ENCODE measurements at places on chromosomes 2 and 18. TPM values are rescaled to one million over a fixed set of nuclear protein-coding genes. Genes with fewer than 3 reads are reported as not detected.

The TUBB8B gene
- polyA plus RNA-seq, result 0.80 TPM

The SCN1A gene
- polyA plus RNA-seq, result 0.07 TPM

The UPP2 gene
- not detected for polyA plus RNA-seq

The ANTXR1 gene
- polyA plus RNA-seq, result 2.5 TPM

The TSHZ1 gene
- polyA plus RNA-seq, result 4.7 TPM

The SLC40A1 gene
- 14.0 TPM for polyA plus RNA-seq

The NOSTRIN gene
- polyA plus RNA-seq, result 67.3 TPM

The SLC38A11 gene
- polyA plus RNA-seq, result 2.5 TPM

The CCBE1 gene
- polyA plus RNA-seq, result 0.08 TPM

The TMEM37 gene
- polyA plus RNA-seq, result 25.3 TPM

The ZNF24 gene
- polyA plus RNA-seq, result 7.5 TPM

The TMEM150A gene
- polyA plus RNA-seq, result 36.8 TPM

The SEPTIN10 gene
- polyA plus RNA-seq, result 13.9 TPM

The KCNJ3 gene
- 3.1 TPM for polyA plus RNA-seq

The CFAP221 gene
- 13.6 TPM for polyA plus RNA-seq

The NT5C1B gene
- 0.05 TPM for polyA plus RNA-seq

The NUP35 gene
- polyA plus RNA-seq, result 8.6 TPM

GRCh38 chr18:11676867-11677266 lies 12.2 kb upstream of the GNAL start:
- H3K27me3 ChIP-seq, result no peaks in the 10 kb centered on the region
- no peaks in the 10 kb centered on the region for H3K4me1 ChIP-seq
- no peaks in the 10 kb centered on the region for H3K36me3 ChIP-seq
- no peak for DNase-seq

DNA sequence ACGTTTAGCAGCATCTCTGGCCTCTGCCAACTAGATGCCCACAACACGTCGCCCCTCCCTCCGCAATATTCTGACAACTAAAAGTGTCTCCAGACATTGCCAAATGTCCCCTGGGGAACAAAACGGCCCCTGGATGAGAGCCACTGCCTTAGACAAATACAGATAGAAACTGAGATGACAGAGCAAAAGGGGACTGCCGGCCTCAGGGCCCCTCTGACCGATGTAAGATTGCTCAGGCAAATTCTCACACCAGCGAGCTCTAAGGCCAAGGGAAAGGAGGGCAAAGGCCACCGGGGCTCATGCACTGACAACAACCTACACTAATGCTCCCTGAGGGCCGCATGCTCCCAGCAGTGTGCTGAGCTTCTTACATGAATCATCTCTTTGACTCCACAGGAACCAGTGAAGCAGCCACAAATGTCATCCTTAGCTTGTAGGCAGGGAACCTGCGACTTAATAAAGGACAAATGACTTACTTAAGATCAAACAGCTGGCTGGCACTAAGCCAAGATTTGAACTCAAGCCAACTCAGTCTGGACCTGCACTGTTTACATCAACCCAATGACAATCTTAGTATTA lies 228.5 kb downstream of the TTC32 start:
- no peaks in the 10 kb centered on the region for H3K4me1 ChIP-seq
- H3K27me3 ChIP-seq, result no peaks in the 10 kb centered on the region
- no peak for DNase-seq
- no peaks in the 10 kb centered on the region for H3K36me3 ChIP-seq
- no peak overlapping the region for H3K27ac ChIP-seq
- no peak overlapping the region for H3K4me3 ChIP-seq

- H3K27ac ChIP-seq, result no peak overlapping the region
- no peaks in the 10 kb centered on the region for H3K4me1 ChIP-seq
- H3K4me3 ChIP-seq, result no peak overlapping the region
- H3K36me3 ChIP-seq, result no peaks in the 10 kb centered on the region
- no peaks in the 10 kb centered on the region for H3K27me3 ChIP-seq
These were observed 110.4 kb downstream of the CDC42EP3 start for GRCh38 chr2:37560863-37561614.

DNA sequence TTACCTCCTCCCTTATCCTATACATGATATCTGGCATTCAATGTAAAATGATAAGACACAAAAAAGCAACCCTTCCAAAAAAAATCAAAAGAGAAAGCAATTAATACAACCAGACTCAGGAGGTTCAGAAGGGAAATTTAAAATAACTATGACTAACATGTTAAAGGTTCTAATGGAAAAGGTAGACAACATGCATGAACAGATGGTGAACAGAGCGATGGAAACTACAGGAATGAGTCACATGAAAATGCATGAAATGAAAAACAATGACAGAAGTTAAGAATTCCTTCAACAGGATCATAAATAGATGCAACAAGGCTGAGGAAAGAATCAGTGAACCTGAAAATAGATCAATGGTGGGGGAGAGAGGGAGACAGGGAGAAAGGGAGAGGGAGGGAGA lies 26.1 kb upstream of the ERCC3 start:
- H3K36me3 ChIP-seq, result no peaks in the 10 kb centered on the region
- no peak overlapping the region for H3K4me3 ChIP-seq
- H3K27ac ChIP-seq, result no peak overlapping the region
- DNase-seq, result no peak

DNA sequence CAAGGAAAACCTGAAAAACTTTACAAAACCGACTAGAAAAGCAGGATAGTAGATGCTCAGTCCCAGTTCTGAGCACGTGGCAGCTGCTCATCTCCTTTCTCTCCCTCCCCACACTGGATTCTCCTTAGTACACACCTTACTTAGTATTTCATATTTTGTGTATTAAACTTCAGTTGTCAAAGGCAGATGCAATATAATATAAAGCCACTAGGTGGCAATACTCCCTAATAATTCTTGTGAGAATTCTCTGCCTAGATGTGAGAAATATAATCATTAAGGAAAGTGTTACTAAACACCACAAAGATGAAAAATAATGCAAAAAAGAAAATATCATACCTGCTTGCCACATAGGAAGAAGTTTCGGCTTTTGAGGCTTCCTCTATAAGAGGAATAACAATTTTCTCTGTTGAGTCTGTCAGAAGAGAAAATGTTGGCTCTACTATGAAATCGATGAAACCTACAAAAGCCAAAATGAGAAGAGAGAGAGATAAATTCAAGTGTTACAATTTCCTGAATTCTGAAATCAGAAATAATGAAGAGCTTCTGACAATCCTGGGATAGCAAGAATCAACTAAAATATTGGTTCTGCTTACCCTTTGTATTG lies 200.6 kb downstream of the PPP1R1C start:
- no peaks in the 10 kb centered on the region for H3K4me1 ChIP-seq
- H3K36me3 ChIP-seq, result no peaks in the 10 kb centered on the region
- no peaks in the 10 kb centered on the region for H3K27me3 ChIP-seq
- H3K27ac ChIP-seq, result no peak overlapping the region

DNA sequence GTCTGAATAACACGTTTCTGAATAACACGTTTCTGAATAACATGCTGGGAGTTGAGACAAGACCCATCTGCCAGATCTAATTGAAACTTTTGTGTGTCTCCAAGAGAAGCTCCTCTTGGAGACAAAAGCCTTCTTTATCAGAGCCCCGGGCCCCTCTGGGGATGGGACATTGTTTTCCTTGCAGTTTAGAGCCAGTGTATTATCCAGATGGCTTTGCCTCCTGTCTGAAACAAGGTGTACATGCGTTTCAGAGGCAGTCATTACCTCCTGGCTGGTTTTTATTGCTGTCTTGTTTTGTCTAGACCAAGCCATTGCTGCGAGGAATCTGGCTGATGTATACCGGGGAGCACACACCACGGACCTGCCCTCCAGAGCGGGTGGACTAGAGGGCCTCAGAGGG lies 7.8 kb downstream of the FOSL2 start:
- no peak overlapping the region for H3K4me3 ChIP-seq
- no peak for DNase-seq
- no peaks in the 10 kb centered on the region for H3K27me3 ChIP-seq
- no peaks in the 10 kb centered on the region for H3K4me1 ChIP-seq

DNA sequence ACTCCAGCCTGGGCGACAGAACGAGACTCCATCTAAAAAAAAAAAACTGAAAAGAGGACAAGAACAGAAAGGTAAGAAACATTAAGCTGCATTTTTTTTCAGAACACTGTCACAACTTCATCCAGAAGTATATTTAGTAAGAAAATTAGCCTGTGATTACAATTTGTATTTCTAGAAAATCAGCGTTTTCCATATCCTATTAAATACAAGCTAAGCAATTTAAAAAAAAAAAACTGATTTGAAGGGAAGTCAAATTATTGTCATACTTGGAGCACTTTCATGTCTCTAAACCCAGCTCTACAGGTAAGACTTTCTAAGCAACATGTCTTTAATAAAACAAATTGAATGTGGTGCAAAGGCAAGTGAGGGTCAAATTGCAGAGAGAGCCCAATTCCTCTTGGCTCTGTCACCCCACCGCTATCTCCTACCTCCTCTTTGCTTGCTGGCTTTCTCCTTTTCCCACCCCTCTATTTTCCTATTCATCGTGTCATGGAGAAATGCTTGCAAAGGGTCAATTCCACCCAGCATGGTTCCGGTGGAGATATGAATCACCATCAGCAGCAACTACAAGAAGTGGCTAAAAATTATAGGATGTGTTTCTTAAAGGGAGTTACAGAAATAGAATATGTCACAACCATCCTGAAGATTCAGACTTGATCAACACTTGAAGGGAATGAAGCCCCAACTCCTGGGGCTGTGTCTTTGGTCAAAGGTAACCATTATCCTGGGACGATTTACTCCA lies 68.4 kb upstream of the BCL11A start:
- no peaks in the 10 kb centered on the region for H3K36me3 ChIP-seq
- H3K27ac ChIP-seq, result no peak overlapping the region
- no peaks in the 10 kb centered on the region for H3K4me1 ChIP-seq
- no peak for DNase-seq
- no peak overlapping the region for H3K4me3 ChIP-seq
- no peaks in the 10 kb centered on the region for H3K27me3 ChIP-seq

GRCh38 chr2:161910200-161910599 lies 163.8 kb downstream of the DPP4 start:
- no peaks in the 10 kb centered on the region for H3K4me1 ChIP-seq
- DNase-seq, result no peak
- H3K4me3 ChIP-seq, result no peak overlapping the region
- H3K27ac ChIP-seq, result no peak overlapping the region
- no peaks in the 10 kb centered on the region for H3K27me3 ChIP-seq
- no peaks in the 10 kb centered on the region for H3K36me3 ChIP-seq

GRCh38 chr18:45221363-45221762 lies 393.9 kb upstream of the SLC14A2 start:
- DNase-seq, result no peak
- no peaks in the 10 kb centered on the region for H3K27me3 ChIP-seq

GRCh38 chr2:197035002-197035401 lies 108.5 kb upstream of the PGAP1 start:
- peak overlapping the region; percentile 25 for H3K27ac ChIP-seq
- H3K36me3 ChIP-seq, result no peaks in the 10 kb centered on the region
- no peaks in the 10 kb centered on the region for H3K27me3 ChIP-seq
- H3K4me3 ChIP-seq, result no peak overlapping the region
- no peak for DNase-seq

DNA sequence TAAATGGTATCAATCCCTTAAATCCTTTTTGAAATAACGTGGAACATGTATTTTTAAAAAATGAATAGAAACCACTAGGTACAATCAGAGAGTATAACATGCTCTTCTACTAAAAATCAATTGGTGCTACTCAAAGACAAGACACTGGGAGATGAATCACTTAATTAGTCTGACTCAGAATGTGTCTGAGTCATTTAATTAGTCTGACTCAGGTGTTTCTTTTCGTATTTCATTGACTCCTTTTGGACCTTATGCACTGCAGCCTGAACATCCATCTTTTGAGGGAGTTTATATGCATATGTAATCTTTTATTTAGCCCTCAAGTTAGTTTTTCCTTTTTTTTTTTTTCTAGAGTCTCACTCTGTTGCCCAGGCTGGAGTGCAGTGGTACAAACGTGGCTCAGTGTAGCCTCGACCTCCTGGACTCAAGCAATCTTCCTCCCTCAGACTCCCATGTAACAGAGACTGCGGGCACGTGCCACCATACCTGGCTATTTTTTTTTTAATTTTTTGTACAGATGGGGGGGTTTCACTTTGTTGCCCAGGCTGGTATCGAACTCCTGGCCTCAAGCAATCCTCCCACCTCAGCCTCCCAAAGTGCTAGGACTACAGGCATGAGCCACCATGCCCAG lies 26.5 kb downstream of the PPP4R3B start:
- H3K4me3 ChIP-seq, result no peak overlapping the region
- no peaks in the 10 kb centered on the region for H3K36me3 ChIP-seq
- no peak overlapping the region for H3K27ac ChIP-seq
- DNase-seq, result no peak
- H3K4me1 ChIP-seq, result no peaks in the 10 kb centered on the region

DNA sequence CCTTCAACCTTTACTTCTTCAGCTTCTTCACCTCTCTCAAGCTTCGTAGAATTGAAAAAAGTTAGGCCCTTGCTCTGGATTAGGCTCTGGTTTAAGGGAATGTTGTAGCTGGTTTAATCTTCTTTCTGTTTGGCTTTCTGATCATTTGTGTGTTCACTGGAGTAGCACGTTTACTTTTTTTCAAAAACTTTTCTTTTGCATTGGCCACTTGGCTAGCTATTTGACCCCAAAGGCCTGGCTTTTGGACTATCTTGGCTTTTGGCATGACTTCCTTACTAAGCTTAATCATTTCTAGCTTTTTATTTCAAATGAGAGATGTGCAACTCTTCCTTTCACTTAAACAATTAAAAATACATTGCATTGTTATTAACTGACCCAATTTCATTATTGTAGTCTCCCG lies 1154.8 kb upstream of the ZEB2 start:
- no peak for DNase-seq
- H3K4me3 ChIP-seq, result no peak overlapping the region
- H3K27me3 ChIP-seq, result no peaks in the 10 kb centered on the region

- no peak for DNase-seq
- no peaks in the 10 kb centered on the region for H3K4me1 ChIP-seq
- no peaks in the 10 kb centered on the region for H3K27me3 ChIP-seq
- H3K36me3 ChIP-seq, result no peaks in the 10 kb centered on the region
- no peak overlapping the region for H3K27ac ChIP-seq
- H3K4me3 ChIP-seq, result no peak overlapping the region
These were observed 323.2 kb downstream of the LRRTM1 start for GRCh38 chr2:79981316-79981715.

GRCh38 chr2:9974343-9974742 lies 22.9 kb downstream of the GRHL1 start:
- no peak overlapping the region for H3K4me3 ChIP-seq
- H3K27ac ChIP-seq, result no peak overlapping the region
- no peaks in the 10 kb centered on the region for H3K4me1 ChIP-seq
- no peak for DNase-seq
- no peaks in the 10 kb centered on the region for H3K27me3 ChIP-seq

GRCh38 chr2:127081826-127082633 lies 24.9 kb downstream of the BIN1 start:
- DNase-seq, result no peak
- no peaks in the 10 kb centered on the region for H3K4me1 ChIP-seq
- no peaks in the 10 kb centered on the region for H3K27me3 ChIP-seq
- no peaks in the 10 kb centered on the region for H3K36me3 ChIP-seq
- no peak overlapping the region for H3K27ac ChIP-seq
- no peak overlapping the region for H3K4me3 ChIP-seq

GRCh38 chr2:225274751-225275150 lies 124.8 kb upstream of the NYAP2 start:
- H3K27ac ChIP-seq, result no peak overlapping the region
- no peaks in the 10 kb centered on the region for H3K36me3 ChIP-seq
- H3K4me3 ChIP-seq, result no peak overlapping the region
- DNase-seq, result peak; percentile 9
- no peaks in the 10 kb centered on the region for H3K4me1 ChIP-seq

Data from pancreas (tissue), 10 donors.